ENCODE measurements at places on chromosomes 2 and 18.

GRCh38 chr18:41457765-41458326, 497.2 kb upstream of the PIK3C3 start:
- DNase-seq = no peak

GRCh38 chr18:31585991-31586390, 5.7 kb upstream of the TTR start:
- no peak for DNase-seq

DNA sequence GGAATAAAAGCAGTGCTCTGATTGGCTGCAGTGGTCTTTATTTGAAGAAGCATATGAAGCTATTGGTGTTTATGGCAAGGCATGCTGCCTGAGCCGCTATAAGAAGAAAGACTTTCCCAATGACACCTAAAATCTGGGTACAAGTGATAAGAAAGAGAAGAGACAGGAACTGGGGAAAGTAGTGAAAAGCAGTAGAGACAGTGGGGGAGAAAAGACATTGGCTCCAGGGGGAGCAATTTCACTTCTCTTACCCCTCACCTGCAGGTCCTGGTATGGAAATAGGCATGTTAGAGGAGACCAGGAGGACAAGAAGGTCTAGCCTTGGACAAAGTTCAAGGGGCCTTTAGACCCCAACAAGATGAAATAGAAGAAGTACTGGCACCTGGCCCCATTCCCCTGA, 47.1 kb downstream of the PLCL1 start:
- no peak for DNase-seq

- DNase-seq = no peak
These were observed 19.7 kb downstream of the EVA1A start for GRCh38 chr2:75540994-75541393.

GRCh38 chr2:227617316-227618230, at the start of gene SCYGR4:
TSS of gene SCYGR4 (plus strand) at chr2:227617498. CDS start at chr2:227617498, 0 bp downstream.
- no peak for DNase-seq

- no peak for DNase-seq
These were observed 1.9 kb downstream of the MSTN start for GRCh38 chr2:190060626-190061025.

- no peak for DNase-seq
These were observed 656.3 kb downstream of the XIRP2 start for GRCh38 chr2:167544602-167545001.

DNA sequence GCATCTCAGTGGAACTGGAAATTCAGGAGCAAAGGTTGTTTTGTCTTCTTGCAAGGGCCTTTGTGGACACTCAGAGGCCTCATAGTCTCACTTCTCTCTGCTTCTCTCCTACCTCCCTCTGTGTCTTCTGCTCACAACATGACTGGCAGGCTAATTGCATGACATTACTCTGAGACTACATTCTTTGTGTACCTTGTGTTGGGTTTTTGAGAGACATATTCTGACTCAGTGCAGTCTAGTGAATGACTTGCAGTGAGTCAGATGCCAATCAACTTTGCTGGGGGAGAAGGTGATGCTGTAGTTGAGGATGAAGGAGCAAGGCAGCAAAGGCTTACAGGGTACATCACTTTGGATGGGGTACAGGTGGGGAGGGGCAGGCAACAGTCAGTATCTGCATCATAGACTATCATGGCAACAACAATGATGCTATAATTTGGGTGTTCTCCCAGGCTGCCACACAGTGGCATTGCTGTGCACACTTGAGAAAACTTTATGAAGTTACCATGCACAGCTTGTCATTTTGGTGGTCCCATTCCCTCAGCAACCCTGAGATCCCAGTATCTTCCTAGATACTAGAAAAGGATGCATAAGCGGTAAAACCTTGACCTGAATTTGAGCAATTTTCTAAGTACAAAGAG, 69.3 kb upstream of the SLC16A14 start:
- no peak for DNase-seq

DNA sequence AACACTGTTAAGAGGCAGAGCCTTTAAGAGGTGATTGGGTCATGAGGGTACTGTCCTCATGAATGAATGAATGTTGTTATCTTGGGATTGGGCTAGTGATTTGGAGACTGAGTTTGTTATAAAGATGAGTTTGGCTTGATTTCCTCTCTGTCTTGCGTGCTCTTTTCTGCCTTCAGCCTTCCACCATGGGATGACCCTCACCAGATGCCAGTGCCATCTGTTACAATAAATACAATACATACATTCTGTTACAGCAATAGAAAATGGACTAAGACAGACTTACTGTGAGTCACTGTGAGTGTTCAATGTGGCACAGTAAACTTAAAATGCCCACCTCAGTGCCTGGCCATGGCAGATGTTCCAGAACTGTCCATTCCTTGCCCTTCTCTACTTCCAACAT, 95.0 kb upstream of the ZFP36L2 start:
- DNase-seq = peak; percentile 47

DNA sequence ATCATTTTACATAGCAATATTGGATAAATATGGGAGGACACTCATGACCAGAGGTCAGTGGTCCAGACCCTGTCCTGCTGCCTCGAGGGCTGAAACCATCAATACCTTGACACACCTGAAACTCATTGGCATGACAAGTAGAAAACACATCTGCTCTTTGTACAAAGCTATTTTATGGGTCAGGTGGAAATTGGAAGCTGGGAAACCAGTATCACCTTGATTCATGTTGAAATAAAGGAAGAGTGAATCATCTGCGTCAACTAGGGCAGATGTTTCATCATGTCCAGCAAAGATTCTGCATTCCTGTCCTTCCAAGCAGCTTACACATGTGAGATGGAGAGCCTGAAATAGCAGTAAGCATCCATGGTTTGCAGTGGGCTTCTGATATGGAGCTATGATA, 80.0 kb upstream of the ERBB4 start:
- no peak for DNase-seq

GRCh38 chr2:207290833-207291624, 125.3 kb upstream of the KLF7 start:
- no peak for DNase-seq

DNA sequence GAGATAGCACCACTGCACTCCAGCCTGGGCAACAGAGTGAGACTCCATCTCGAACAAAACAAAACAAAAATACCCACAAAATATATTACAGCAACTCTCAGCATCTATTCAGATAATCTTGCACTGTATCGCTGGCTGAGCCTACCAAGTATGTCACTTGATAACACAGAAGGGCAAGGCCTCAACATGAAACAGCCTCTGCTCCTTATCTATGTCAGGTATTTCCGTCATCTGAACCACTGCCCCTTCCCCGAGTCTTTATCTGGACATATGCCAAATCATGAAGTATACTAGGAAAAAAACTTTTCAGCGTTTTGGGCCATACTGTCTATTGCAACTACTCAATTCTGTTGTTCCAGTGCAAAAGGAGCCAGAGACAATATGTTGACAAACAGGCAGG, 17.7 kb downstream of the PDIA6 start:
- no peak for DNase-seq

DNA sequence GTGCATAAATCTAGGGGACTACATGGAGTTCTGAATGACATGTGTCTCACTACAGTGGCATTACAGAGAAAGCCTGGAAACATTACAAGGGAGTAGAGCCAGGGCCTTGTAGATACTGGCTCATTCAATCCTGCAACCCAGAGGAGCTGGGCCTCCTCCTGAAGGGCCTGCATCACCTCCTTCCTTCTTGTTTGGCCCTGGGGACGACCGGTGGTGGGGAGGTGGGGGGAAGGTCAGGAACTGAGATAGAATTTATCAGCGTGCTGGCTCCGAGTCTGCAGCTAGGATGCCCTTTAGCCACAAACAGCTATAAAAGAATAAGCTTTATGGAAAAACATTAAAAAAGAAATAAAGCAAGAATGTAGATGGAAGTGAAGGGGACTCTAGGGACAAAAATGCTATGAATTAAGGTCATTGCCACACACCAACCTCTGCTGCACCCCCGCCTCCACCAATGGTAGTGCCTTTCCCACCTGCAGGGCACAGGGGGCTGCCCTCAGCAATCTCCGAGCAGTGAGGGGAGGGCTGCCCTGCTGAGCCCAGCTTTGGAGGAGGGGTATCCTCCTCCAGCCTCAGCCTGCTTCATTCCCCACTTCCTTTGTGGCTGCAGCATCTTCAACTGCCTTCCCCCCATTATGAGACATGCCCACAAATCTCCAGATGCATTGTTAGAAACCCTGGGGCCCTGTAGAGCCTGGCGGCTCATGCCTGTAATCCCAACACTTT, 149.0 kb downstream of the MSH2 start:
- DNase-seq = no peak

- no peak for DNase-seq
These were observed 3.9 kb upstream of the DSEL start for GRCh38 chr18:67520351-67520921.

DNA sequence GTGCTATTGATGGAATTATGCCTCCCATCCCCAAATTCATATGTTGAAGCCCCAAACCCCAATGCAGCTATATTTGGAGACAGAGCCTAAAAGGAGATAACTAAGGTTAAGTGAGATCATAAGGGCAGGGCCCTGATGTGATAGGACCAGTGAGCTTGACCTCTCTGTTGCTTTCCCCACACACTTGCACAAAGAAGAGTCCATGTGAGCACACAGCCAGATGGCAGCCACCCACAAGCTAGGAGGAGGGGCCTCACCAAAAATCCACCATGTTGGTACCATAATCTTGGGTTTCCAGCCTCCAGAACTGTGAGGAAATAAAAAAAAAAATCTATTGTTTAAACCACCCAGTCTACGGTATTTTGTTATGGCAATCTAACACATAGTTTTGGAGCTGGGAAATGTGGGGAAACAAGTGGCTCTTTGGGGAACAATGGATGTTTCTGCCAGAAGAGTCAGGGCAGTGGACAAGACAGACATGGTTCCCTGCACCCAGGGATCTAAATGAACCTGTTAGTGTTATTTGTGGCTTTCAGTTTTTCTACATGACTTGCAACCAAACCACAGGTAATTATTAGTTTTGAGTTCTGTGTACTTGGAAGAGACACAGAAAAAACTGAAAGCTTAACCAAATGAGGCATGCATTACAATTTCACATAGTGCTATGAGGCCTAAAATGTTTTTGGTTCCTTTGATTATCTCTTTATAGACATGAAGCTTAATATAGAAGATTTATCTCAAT, 259.1 kb downstream of the LTBP1 start:
- DNase-seq = no peak

DNA sequence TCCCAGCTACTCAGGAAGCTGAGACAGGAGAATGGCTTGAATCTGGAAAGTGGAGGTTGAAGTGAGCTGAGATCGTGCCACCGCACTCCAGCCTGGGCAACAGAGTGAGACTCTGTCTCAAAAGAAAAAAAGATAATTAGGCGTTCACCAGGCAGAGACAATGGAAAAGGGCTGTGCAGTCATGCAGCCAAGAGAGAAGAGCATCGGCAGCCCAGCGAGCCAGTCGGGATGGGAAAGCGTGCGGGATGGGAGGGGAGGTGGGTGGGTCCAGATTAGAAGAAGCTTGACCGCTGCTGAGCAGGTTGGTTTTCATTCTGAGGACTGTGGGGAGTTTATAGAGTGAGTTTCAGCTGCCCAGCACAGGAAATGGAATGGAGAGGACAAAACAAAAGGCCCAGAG, 15.0 kb upstream of the CYS1 start:
- no peak for DNase-seq

- no peak for DNase-seq
These were observed 33.6 kb downstream of the RASGRP3 start for GRCh38 chr2:33509908-33510585.

GRCh38 chr2:197577446-197577845, 61.6 kb downstream of the MOB4 start:
- DNase-seq = no peak

- DNase-seq = peak; percentile 58
These were observed 16.1 kb downstream of the WNT10A start for GRCh38 chr2:218896501-218897393.

DNA sequence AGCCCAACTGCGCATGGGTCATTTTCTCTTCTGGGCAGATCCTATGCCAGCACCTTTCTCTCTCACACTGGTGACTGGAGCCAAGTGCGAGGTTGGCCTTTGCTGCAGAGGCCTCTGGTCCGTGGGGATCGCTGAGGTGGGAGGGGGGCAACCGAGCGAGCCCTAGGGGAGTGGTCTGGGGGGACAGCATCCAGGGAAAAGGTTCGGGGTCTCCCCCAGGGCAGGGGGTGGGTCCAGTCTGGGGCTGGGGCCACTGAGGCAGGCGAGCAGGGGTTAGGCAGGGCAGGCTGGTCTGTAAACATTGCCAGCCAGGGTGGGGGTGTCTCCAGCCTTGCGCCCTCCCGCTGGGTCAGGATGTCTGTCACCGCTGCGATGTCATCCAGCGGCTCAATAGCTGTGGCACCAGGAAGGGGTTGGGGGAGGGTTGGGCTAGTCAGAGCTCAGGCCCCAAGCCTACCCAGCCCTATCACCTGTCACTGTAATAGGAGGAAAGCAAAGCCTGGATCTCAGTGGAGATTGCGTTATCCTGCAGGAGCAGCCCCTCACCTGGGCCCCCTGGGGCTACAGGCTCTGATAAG, 4.7 kb downstream of the WDR54 start:
- DNase-seq = no peak

- DNase-seq = no peak
These were observed 70.7 kb downstream of the NCK2 start for GRCh38 chr2:105815401-105815800.

- DNase-seq = no peak
These were observed at the start of gene CYTIP for GRCh38 chr2:157443795-157444640. TSS of gene CYTIP (minus strand) at chr2:157444089. CDS start at chr2:157444020, 69 bp downstream.

DNA sequence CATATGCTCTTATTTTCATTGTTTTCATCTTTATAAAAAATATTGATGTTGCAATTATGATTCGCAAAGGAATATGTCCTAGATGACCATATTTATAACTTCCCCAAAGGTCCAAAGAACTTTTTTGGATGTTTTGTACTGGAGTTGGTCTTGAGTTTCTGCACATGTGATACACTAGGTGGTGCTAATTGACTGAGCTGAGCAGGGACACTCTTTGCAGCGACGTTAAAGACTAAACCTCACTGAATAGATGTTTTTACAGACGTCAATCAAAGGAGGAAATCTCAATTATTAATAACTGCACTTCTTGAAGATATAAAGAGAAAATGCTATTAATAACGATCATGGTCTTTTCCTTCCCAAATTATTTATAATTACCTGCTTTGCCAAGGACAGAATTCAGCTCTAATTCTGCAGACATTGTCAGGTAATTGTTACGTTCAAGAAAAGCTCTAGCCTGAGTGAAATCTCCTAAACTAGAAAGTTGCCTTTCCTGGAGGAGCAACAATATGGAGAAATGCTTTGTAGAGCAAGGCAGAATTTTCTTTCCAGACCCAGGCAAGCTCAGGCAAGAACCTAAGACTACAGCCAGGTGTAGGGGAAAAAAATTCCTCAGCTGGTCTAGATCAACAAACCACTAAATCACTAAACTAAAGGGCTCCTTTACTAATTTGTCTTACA, 119.3 kb upstream of the RBBP8 start:
- DNase-seq = no peak

DNA sequence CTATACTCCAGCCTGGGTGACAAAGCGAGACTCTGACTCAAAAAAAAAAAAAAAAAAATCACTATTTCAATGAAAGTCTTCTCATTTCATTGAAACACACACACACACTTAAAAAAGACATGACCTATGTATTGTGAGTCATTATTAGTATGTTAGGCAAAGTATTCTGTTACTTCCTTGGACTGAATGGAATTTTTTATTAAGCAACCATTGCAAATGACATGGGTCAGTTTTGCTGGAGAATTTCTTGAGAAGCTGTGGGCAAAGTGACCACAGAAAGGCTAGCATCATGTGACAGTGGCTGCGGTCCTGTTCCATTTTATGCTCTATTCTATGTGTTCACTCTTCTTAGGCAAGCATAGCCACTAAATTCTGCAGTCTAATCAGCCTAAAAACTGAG, 695.7 kb downstream of the TDRD15 start:
- no peak for DNase-seq
